ENCODE measurements at places on chromosomes 3 and 15.

DNA sequence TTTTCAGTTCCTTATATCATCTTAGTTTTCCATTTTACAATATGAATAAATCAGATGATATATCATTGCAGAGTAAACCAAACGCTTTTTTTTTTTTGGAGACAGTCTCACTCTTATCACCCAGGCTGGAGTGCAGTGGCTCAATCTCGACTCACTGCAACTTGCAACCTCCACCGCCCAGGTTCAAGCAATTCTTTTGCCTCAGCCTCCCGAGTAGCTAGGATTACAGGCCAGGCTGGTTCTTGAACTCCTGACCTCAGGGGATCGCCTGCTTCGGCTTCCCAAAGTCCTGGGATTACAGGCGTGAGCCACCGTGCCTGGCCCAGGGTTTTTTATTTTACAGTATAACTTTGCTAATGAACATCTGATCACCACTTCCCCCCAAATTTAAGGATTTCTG, 5.9 kb upstream of the EBLN2 start:
- no peak for DNase-seq

- DNase-seq, result no peak
Measured at GRCh38 chr3:194231929-194232832, 96.2 kb downstream of the HES1 start.

DNA sequence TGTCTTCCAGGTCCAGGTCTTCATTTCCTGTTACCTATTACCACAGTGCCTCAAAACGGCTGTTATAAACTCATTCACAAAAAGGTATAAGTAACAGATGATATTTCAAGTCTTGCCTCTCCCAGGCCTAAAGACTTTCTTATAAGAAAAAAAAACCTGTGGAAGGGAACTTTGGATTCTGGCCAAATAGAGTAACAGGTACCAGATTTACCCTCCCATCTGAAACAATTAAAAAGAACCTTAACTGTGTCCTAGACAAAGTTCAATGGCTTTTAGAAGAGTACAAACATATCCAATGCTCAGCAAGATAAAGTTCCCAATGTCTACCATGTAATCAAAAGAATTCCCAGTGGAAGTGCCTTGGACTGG, 22.6 kb downstream of the BHLHE40 start:
- no peak for DNase-seq

DNA sequence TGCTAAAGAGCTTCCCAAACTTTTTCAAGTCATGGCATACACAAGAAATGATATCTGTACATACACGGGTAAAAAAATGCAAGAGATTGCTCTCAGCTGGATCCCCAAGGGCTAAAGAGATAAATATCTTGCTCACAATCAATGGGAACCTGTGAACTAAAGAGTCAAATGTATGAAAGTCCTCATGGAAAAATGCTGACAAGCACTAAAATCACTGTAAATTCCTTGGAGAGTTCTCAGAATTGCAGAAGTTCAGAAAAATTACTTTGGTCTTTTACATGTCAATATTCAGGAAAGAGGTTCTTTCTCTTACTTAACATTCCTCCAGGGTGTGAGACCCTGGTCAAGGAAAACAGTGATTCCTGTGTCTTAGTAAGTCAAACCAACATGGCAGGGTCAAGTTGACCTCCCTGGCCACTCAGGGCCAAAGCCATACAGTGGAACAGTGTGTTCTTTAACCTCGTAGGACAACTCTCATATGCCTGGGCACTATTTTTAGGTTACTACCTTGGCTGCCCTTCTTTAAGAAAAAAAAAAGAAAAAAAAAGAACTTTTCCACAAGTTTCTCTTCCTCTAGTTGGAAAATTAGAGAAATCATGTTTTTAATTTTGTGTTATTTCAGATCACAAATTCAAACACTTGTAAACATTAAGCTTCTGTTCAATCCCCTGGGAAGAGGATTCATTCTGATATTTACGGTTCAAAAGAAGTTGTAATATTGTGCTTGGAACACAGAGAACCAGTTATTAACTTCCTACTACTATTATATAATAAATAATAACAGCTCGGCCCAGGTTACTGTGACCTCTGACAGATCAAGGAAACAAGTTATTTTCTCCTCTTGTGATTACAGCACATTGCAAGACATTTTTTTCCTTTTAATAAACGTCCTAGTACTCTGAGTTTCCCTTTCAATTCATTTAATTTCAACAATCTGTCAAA, 12.5 kb downstream of the SSR3 start:
- DNase-seq, result no peak
